ENCODE measurements at places on chromosomes 13 and 19.

DNA sequence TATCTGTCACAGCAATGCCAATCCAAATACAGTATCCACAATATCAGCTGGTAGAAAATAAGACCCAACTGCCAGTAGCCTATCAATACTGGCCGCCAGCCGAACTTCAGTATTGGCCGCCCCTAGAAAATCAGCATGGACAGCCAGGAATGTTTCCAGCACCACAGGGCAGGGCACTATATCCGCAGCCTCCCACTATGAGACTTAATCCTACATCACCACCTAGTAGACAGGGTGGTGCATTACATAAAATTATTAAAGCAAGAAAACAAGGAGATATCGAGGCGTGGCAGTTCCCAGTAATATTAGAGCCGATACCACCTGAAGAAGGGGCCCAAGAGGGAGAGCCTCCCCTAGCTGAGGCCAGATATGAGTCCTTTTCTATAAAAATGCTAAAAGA is 111.3 kb downstream of the ZNF486 start:
- DNase-seq, result no peak

- DNase-seq, result no peak
These were observed 25.4 kb downstream of the CHST8 start for GRCh38 chr19:33647146-33647545.

DNA sequence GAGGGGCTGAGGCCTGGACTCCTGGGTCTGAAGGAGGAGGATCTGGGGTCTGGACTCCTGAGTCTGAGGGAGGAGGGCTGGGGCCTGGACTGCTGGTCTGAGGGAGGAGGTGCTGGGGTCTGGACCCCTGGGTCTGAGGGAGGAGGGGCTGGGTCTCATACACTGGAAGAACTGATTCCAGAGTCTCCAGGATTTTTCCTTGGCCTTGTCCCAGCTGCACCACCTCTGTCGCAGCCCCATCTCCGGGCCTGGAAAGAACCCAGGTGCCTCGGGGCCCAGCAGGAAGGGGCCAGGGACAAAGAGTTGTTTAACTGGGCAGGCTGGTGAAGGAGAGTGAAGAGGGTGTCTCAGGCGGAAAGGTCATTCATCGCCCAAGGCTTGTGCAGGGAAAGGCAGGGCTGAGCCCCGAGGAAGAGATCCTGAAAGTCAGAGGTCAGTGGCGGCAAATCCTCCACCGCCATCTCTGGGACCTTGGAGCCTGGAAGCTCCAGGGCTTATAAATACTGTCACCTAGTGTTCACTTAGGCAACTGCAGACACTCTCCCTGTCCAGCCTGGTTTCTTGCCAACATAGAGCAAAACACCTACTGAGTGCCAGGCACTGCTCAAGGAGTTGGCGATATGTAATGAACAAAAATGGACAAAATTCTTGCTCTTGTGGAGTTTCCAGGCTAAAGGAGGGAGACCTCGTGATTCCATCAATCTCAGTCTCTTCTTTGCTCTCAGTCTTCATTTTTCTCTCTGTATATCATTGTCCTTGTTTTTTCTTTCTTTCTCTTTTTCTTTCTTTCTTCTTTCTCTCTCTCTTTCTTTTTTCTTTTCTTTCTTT is 4.4 kb upstream of the KCNN4 start:
- DNase-seq, result peak; percentile 74

DNA sequence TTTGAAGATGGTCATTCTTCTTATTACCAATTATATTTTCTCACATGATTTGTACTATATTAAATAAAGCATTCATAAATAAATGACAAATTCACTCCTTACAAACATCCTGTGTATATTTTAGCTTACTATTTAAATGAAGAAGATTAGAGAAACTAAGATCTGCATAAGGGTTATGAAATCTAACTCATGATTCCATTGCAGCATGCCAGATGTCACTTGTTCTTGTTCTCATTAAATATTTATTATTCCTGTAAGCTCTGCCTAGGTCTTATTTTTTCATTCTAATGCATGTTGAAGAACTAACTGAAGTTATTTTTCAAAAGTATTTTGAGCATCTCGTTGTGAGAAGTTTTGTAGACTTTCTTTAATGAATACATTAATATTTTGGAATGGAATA is 18.3 kb downstream of the NUP58 start:
- DNase-seq, result no peak

DNA sequence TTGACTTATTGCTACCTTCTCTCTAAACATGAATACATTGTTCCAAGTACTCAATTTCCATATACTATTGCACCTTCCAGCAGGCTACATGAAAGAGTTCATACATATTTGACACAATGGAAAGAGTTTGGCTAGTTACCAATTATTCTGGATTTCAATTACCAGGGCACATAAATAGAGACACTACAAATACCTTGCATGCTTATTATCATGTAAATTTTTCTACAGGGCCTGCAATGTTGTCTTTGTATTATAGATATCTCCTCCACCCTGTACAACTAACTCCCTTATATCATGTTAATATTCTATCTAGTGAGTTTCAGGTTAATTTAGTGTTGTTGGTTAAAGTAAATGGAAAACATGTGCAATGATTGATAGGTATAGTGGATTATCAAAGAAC is 540.7 kb upstream of the SLITRK5 start:
- DNase-seq, result no peak

All from cardiac fibroblast (primary cell).